AG04449 (cell line): ENCODE measurements at places on chromosomes 3 and 15.

- no peak for DNase-seq
Measured at GRCh38 chr3:125525153-125525552, 5.2 kb upstream of the SNX4 start.

DNA sequence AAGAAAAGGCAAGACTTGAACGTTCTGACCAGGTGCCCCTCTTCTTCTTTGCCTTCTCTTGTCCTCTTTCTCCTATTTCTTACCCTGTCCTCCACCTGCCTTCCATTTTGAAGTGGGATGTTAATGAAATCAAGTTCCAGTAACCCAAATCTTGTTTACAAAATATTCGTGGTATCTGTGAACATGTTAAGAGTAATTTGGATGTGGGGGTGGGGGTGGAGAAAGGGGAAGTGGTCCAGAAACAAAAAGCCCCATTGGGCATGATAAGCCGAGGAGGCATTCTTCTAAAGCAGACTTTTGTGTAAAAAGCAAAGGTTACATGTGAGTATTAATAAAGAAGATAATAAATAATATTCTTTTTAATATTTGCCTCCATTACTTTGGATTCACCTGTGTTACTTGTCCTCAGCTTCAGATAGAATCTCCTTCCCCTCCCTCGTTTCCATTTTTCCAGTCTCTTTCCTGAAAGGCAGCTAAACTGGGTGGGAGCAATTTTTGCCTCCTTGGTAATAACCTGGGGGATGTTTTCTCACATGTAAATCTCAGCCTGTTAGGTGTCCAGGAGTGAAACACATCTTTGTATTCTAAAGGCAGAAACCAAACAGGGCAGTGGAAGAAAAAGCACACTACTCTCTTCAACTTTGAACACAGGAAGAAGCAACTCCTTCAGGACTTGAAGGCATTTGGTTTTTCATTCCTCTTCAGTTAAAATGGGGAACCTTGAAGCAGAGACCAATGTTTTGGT lies 3.2 kb downstream of the CHST2 start:
- DNase-seq: no peak

DNA sequence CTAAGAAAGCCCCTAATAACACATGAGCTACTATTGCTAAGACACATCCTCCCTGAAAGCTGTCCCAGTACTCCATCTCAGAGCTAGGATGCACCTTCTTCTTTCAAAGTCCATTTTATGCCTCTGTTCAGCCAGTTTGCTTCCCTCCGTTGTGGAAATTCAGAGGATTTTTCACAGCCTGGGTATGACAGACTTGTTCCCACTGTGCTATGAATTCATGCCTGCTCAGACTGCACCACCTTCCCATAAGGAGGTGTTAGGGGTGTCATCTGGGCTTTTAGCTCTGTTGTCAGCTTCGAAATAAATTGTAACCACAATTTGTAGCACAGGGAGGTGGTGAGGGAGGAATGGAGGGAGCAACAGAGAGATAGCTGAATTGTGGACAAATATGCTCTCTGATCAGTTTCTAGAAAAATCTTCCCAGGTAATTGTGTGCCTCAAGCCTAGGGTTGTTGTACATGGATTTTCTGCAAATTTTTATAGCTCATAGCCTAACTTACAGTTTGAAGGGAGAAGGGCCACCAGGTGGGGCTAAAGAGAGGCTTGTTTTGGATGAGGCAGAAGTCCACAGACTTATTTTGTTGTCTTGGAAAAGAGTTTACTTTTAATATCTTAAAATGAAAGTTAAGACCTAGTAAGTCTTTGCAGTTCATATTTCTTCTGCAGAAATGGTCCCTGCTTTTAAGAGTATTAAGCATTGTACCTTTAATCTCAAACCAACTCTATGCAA lies 462.0 kb downstream of the PDCD6IP start:
- DNase-seq: no peak

GRCh38 chr3:109098079-109098644 lies 19.8 kb downstream of the MORC1 start:
- no peak for DNase-seq

GRCh38 chr3:72628065-72628464 lies 220.2 kb downstream of the SHQ1 start:
- no peak for DNase-seq

GRCh38 chr3:136194409-136195257 lies 1.5 kb downstream of the MSL2 start:
- no peak for DNase-seq

DNA sequence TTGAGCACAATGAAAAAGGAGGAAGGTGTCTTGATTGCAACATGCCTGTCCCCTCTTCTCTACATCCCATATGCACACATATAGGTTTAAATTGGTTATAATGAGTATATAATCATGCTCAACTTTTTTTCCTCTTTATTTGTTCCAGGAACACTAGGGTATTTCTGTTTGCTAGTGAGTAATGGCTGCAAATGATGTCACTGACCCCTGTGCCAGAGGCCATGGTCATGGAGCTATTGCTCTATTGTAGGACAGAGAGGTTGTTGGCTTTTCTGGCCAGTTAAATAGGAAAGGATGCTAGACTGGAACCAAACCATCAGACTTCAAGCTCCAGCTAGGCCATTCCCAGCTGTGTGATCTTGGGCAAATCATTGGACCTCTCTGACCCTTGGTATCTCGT lies 9.6 kb downstream of the ARHGEF3 start:
- no peak for DNase-seq

GRCh38 chr15:68783226-68784058 lies 37.3 kb downstream of the ANP32A start:
- no peak for DNase-seq

GRCh38 chr3:4904811-4905695 lies 74.2 kb upstream of the BHLHE40 start:
- DNase-seq: no peak

DNA sequence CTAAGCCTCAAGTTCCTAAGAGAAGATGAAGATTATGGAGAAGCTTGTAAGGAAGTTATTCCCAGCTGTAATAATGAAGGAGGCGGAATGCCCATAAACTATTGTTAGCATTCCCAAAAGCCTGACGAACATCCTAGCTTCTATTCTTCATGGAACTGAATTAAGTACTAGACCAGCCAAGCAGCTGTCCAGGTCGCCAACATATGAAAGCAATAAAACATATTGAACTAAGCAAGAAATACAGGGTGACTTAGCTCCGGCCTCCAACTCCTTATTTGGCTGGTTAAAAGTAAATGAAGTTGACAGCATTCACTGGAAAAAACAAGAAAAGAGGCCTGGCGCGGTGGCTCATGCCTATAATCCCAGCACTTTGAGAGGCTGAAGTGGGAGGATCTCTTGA lies 174.0 kb upstream of the TPM1 start:
- DNase-seq: no peak

DNA sequence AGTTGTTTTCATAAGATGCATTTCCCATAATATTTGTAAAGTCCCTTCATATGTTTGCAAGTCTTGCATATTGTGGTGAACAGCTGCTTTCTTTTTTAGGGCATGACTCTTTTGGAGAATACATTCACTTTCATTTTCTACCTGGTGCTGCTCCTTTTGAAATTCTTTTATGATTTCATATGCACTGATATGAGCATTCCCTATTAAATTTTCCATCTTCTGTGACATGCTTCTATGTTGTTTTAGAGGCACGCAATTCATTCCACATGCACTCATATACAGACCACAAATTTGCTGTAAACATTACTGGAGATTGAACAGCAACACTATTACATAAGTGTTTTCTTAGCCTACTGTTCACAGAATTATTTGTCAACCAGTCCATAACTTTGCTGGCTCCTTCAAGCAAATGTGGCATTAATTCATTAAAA lies 92.8 kb upstream of the TNFSF10 start:
- DNase-seq: no peak

DNA sequence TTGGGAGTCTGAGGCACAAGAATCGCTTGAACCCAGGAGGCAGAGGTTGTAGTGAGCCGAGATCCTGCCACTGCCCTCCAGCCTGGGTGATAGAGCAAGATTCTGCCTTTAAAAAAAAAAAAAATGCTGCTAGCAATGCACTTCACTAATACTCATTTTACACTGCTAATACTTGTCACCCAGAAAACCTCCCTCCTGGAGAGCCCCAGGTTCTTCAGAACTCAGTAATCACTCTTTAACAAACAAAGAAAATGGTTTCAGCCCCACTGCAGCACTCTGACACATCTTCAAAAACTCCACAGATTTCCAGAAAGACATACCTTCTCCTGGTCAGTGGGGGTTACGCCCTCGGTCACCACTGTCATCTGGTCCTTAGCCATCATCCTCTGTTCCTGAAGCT lies 366.7 kb downstream of the SHQ1 start:
- DNase-seq: no peak

- no peak for DNase-seq
Measured at GRCh38 chr3:133117342-133117741, 79.2 kb downstream of the TMEM108 start.

GRCh38 chr3:82031596-82031995 lies 270.2 kb upstream of the GBE1 start:
- DNase-seq: no peak

GRCh38 chr15:72078887-72079286 lies 39.1 kb downstream of the MYO9A start:
- DNase-seq: no peak

DNA sequence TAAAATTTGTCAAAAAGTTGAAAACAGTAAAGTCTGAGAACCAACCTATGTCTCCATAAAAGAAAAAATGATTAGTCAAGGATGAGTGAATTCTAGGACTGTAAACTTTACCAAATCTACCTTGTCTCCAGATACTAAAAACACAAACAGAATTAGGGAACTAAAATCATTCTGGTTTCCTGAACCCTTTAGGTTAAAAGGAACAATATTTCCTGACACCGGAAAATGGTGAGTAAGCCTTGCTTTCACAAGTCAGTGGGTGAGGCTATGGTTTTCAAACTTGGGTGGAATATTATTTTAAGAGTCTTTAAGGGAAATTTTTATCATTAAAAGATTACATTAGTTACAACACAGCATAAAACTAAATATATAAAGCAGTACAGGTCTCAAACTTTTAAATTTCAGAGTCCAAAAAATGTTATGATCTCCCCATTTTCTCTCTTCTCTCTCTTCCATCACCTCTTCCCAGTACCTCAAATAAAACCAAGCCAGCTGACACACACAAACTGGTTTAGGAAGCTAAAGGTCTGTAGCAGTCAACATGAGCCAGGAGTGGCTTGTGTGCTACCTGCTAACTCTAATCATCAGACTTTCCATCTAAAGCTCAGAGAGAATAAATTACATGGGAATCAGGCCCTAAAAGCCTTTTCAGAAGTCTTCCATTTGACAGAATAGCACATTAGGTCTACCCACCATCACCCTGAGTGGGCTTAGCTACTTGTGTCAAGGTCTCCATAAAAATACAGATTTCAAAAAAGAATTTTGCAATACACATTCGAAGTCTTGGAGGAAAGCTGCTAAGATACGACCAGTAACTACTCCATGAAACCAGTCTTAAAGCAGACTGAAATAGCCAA lies 2.2 kb downstream of the SLC12A6 start:
- no peak for DNase-seq

GRCh38 chr15:85302271-85302670 lies 78.1 kb upstream of the AKAP13 start:
- DNase-seq: no peak

DNA sequence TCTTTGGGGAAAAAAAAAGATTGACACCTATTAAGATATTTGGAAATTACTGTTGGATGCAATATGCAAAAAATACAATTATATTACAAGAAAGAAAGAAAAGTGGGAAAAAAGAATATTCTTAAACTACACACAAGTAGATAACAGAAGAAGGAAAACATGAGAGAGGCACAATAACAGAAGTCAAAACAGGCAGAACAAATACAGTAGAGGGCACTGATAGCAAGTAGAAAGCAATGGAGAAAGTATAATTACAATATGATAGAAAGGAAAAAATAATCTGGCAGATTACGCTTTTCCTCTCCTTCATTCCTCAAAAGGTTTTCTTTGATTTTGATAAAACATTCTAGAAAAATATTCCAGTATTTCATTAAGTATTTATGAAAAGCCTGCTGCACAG lies 72.1 kb downstream of the ADAM10 start:
- no peak for DNase-seq

DNA sequence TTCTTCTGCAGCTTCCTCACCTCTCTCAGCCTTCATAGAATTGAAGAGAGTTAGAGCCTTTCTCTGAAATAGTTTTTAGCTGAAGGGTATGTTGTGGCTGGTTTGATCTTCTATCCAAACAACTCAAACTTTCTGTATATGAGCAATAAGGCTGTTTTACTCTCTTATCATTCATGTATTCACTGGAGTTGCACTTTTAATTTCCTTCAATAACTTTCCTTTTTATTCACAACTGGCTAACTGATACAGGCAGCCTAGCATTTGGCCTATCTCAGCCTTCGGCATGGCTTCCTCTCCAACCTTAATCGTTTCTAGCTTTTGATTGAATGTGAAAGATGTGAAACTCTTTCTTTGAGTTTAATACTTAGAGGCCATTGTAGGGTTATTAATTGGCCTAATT lies 109.3 kb downstream of the GTPBP8 start:
- no peak for DNase-seq

- DNase-seq: no peak
Measured at GRCh38 chr3:28601291-28601690, 252.7 kb upstream of the AZI2 start.

- DNase-seq: no peak
Measured at GRCh38 chr15:70742928-70743327, 20.4 kb downstream of the UACA start.

DNA sequence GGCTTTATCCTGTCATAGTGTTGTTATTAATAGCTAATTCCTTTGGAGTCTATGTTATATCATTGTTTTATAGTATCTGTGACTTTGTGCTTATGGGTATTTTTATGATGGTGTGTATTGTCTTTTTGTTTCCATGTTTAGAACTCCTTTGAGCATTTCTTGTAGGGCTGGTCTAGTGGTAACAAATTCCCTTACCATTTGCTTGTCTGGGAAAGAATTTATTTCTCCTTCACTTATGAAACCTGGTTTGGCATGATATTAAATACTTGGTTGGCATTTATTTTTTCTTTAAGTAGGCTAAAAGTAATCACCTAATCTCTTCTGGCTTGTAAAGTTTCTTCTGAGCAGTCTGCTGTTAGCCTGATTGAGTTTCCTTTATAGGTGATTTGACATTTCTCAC lies 47.7 kb upstream of the ROBO1 start:
- no peak for DNase-seq

DNA sequence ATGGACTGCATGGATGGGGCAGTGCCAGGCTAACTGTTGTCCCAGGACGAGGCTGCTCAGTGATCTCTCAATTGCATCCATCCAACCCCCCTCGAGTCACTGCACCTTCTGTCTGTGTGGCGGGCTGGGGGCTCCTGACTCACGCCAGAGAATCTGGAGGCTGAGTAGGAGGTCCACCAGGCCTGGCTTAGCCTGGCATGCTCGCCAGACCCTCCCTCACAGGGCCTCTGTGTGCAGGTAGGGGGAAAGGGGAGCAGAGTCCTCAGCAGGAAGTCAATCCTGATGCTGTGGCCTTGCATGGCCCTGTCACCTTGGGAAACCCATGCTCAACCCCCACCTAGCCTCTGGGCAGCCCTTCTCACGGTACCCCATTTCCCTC lies 140.6 kb downstream of the NUP210 start:
- DNase-seq: no peak

GRCh38 chr3:155554777-155555451 lies 190.0 kb downstream of the PLCH1 start:
- no peak for DNase-seq

GRCh38 chr3:31760654-31761053 lies 220.4 kb downstream of the OSBPL10 start:
- DNase-seq: no peak

- no peak for DNase-seq
Measured at GRCh38 chr3:134340362-134340981, 33.8 kb downstream of the AMOTL2 start.

GRCh38 chr3:83938491-83938890 lies 1020.3 kb upstream of the CADM2 start:
- no peak for DNase-seq

GRCh38 chr3:185915642-185916041 lies 22.2 kb downstream of the TRA2B start:
- no peak for DNase-seq

GRCh38 chr3:55974421-55975165 lies 487.5 kb upstream of the WNT5A start:
- no peak for DNase-seq
